K562 (cell line): ENCODE measurements at places on chromosomes 16 and 17. TPM values are rescaled to one million over a fixed set of nuclear protein-coding genes. Genes with fewer than 3 reads are reported as not detected.

SOST gene
- polyA plus RNA-seq: not detected in 2 replicates

ZFP3 gene
- polyA plus RNA-seq: not detected in 2 replicates

MT1A gene
- polyA plus RNA-seq: not detected in 2 replicates

CD300A gene
- 0.26 and 0.50 TPM in 2 replicates for polyA plus RNA-seq

KCNJ2 gene
- polyA plus RNA-seq: not detected in 2 replicates

PVALEF gene
- polyA plus RNA-seq: not detected in 2 replicates

HSD17B2 gene
- not detected in 2 replicates for polyA plus RNA-seq

TMEM100 gene
- 0.12 TPM in 1 of 2 replicates, not detected in the other for polyA plus RNA-seq

ZMYND15 gene
- polyA plus RNA-seq: not detected in 2 replicates

CPPED1 gene
- 14.4 and 15.3 TPM in 2 replicates for polyA plus RNA-seq

PRR15L gene
- not detected in 2 replicates for polyA plus RNA-seq

RNF166 gene
- 59.4 and 65.6 TPM in 2 replicates for polyA plus RNA-seq

RAB37 gene
- polyA plus RNA-seq: not detected in 2 replicates

IL32 gene
- polyA plus RNA-seq: 0.43 and 2.0 TPM in 2 replicates

HS3ST4 gene
- polyA plus RNA-seq: not detected in 2 replicates

SCPEP1 gene
- polyA plus RNA-seq: 5.4 and 6.8 TPM in 2 replicates

TBC1D3L gene
- 0.68 and 1.3 TPM in 2 replicates for polyA plus RNA-seq

DNAAF8 gene
- 0.12 TPM in 1 of 2 replicates, not detected in the other for polyA plus RNA-seq

OR2C1 gene
- polyA plus RNA-seq: not detected in 2 replicates

ACSM2B gene
- 0.68 TPM in 1 of 2 replicates, not detected in the other for polyA plus RNA-seq

CHST5 gene
- polyA plus RNA-seq: 0.05 and 0.21 TPM in 2 replicates

HBQ1 gene
- polyA plus RNA-seq: 151 and 161 TPM in 2 replicates

SEPTIN12 gene
- not detected in 2 replicates for polyA plus RNA-seq

CASKIN2 gene
- polyA plus RNA-seq: 3.0 and 5.1 TPM in 2 replicates
